Effector memory CD8-positive, alpha-beta T cell (primary cell): ENCODE measurements at places on chromosomes 1 and 21.

DNA sequence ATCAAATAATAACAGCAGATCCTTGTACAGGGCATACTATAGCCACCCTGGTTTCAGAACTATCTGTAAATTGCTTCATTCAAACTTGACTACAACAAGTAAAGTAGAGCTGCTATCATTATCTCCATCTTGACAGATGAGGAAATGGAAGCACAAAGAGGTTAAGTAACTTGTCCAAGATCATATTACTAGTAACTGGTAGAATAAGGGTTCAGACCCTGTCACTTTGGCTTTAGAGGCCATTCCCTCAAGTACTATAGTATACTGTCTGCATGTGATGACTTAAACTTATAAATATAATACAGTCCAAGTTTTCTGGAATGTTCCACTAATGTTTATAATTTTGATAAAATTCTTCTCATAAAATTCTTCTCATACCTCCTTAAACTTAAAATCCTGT, 24.8 kb downstream of the PGM1 start:
- DNase-seq: no peak
- H3K36me3 ChIP-seq: no peaks in the 10 kb centered on the region
- H3K27me3 ChIP-seq: no peaks in the 10 kb centered on the region

- DNase-seq: no peak
- no peaks in the 10 kb centered on the region for H3K27me3 ChIP-seq
- no peaks in the 10 kb centered on the region for H3K36me3 ChIP-seq
- no peaks in the 10 kb centered on the region for H3K4me1 ChIP-seq
- H3K27ac ChIP-seq: no peak overlapping the region
These were observed 81.0 kb downstream of the CNIH3 start for GRCh38 chr1:224696891-224697765.

GRCh38 chr1:15282810-15283474, 35.9 kb downstream of the FHAD1 start:
- no peak overlapping the region for H3K4me3 ChIP-seq
- H3K4me1 ChIP-seq: no peaks in the 10 kb centered on the region
- H3K36me3 ChIP-seq: peaks cover 2% of the 10 kb centered on the region
- peaks cover 65% of the 10 kb centered on the region for H3K27me3 ChIP-seq

GRCh38 chr1:89659322-89660081, 26.6 kb downstream of the LRRC8C start:
- peaks cover 23% of the 10 kb centered on the region for H3K36me3 ChIP-seq
- H3K4me3 ChIP-seq: peak overlapping the region; percentile 31
- peak overlapping the region; percentile 91 for H3K27ac ChIP-seq
- peaks cover 66% of the 10 kb centered on the region for H3K4me1 ChIP-seq
- DNase-seq: no peak
- no peaks in the 10 kb centered on the region for H3K27me3 ChIP-seq

DNA sequence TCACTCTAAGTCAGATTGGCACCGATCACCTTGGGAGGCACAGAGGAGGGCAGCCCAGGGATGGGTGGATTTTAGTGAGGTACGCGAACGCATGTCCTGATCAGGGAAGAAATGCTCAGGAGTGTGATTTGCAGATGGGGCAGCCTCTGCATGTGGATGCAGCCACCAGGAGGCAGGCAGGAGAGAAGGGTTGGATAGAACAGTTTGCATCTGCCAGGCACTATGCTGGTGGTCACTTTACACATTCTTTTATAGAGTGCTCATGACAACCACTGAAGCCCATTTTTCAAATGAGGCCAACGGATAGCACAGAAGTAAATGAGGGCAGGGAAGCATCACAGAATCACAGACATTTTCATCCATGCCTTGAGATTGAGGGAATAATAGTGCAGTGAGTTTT, 5.7 kb downstream of the LAMB3 start:
- H3K27me3 ChIP-seq: no peaks in the 10 kb centered on the region
- DNase-seq: no peak
- H3K4me3 ChIP-seq: no peak overlapping the region
- H3K4me1 ChIP-seq: peaks cover 9% of the 10 kb centered on the region
- peak overlapping the region; percentile 9 for H3K27ac ChIP-seq

DNA sequence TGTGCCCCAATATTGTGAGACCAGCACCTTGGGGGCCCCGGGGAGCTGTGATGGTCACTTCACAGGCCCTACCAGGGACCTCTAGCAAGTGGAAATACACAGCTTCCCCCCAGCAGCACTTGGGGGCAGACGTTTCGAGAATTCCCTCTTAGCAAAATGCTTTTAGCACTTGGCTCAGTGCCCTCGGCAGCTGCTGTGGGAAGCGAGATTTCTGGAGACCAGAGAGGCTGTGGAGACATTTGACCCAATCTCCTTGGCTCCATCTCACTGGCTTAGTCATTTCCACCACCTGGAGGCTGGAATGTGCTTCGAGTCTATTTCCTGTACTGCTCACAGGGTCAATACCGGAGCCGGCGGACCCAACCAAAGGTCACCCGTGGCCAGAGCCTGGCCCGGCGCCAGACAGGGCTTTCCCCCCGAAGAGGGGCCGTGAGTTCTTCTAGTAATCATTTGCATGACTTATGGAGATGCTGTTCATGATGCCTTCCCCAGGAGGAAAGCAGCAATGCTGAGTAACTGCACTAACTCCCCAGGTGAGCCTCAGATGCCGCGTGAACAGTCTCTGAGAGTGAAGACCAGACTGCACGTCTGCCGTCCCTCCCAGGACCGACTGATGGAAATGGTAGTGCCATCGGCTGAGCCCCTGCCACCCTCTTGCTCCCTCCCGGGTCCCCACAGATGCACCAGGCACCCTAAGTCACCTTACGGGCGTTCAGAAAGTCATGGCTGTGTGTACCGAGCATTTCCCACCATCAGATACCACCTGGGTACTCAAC, 4.4 kb upstream of the C2CD2 start:
- H3K27me3 ChIP-seq: peaks cover 65% of the 10 kb centered on the region
- H3K4me1 ChIP-seq: peaks cover 7% of the 10 kb centered on the region
- H3K36me3 ChIP-seq: no peaks in the 10 kb centered on the region
- H3K27ac ChIP-seq: no peak overlapping the region

DNA sequence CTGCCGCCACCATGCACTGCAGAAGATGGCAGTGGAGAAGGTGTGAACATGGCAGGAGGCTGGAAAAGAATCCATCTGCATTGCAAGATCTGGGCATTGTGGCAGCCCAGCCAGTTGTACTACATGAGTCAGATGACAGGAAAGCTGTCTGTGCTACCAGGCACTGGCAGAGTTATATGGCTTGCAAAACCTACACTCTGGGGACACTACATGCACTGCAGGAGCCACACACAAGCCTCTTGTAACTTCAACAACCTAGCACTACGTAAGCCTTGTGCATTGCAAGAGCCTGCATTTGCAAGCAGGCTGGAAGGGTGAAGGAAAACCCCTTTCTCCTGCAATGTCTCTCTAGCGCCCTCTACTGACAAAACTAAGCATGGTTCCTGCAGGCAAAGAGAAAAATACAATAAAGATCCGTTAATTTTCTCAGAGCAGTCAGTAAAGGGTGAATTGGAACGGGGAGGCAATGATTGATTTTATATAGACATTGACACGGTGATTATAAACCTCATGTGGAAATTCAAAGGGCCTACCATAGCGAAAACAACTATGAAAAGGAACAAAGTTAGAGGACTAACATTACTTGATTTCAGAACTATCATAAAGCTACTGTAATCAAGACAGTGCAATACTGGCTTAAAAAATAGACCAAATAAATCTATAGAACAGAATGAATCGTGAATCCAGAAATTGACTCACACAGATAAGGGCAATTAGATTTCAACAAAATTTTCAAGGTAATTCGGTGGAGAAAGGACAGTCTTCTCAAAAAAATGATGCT, 26.2 kb upstream of the DYNLT5 start:
- peak; percentile 56 for DNase-seq
- H3K4me3 ChIP-seq: no peak overlapping the region
- H3K4me1 ChIP-seq: no peaks in the 10 kb centered on the region
- H3K27me3 ChIP-seq: peaks cover 58% of the 10 kb centered on the region
- no peak overlapping the region for H3K27ac ChIP-seq

- peaks cover 8% of the 10 kb centered on the region for H3K36me3 ChIP-seq
- peak overlapping the region; percentile 73 for H3K4me3 ChIP-seq
- peak; percentile 66 for DNase-seq
- H3K27ac ChIP-seq: peak overlapping the region; percentile 76
- H3K27me3 ChIP-seq: no peaks in the 10 kb centered on the region
These were observed 631 bp upstream of the SPATC1L start for GRCh38 chr21:46184625-46185555.
